ENCODE measurements at places on chromosomes 5 and 9.

GRCh38 chr5:94749042-94749441 is 130.6 kb downstream of the SLF1 start:
- no peak for DNase-seq

DNA sequence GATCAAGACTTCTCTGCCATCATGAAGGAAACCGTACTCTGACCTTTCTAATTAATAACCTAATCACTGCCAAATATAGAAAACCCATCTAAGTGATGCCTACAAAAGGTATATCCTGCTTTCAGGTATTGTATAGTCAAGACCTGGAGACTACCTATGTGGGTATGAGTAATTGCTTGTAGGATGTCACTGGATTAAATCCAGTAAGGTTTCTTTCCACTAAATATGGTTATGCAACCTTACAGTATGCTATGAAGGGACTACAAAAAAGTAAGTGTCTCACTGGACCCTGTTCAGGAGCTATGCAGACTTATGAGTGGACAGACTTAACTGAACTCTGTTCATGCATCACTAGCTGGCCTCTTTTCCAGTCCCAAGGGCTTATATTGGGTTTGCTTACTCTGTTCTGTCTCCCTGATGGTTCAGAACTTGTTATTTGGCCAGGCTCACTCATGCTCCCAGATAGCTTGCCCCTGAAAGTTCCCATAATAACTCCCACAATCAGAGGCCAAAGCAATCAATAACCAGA is 51.1 kb downstream of the PDE6A start:
- no peak for DNase-seq

- no peak for DNase-seq
These were observed 16.6 kb upstream of the DCAF12 start for GRCh38 chr9:34143116-34143515.

DNA sequence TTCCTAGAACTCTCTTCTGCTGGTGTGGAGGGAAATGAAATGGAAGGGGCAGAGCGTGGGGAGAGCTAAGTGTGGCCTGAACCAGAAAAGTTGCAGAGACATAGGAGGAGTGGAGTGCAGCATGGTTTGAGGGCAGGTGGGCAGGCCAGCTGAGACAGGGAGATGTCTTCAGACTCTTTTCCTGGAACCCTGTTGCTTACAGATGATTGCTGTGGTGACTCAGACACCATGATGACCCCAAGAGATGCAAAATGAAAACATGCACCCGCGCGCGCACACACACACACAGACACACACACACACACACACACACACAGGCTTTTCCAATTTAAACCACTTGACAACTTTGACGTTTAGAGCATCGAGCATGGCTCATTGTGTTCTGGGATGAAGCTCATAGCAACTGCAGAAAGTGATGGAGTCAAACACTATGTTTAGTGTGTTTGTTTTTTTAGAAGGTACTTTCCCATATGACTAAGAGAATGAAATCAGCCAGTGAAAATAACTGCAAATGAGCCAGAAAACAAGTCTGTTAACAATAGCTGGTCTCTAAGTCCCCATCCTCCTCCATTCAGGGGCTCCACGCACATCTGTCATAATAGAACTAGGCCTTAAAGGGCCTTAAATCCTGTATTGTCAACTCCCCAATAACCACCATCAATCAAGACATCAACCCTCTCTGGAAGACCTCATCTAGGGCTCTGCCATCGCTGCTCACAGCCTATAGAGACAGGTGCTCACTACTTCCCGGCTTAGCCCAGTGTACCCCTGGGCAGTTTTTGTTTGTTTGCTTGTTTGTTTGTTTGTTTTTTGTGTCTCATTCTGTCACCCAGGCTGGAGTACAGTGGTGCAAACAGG is 9.6 kb downstream of the TMOD1 start:
- peak; percentile 64 for DNase-seq
